ENCODE measurements at places on chromosomes 3 and 15.

DNA sequence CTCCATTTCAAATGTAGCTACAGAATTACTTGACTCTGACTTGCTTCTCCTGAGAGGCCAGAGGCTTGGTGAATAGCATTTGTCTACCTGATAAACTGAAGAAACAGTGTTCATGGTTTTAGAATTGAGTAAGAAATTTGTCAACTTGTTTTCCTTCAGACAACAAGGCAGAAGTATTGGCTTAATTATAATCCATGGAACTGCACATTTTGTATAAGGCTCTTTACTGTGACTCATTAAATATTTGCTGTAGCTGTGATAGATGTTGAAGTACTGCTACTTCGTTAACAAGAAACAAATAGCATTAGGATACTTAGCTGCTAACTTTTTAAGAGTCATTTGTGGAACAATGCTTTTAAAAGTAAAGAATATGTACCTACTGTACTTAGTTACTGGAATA lies 4.6 kb downstream of the UNC13C start:
- no peak for DNase-seq

- no peak for DNase-seq
Observed at GRCh38 chr3:113588806-113589205, 56.5 kb downstream of the SIDT1 start.

DNA sequence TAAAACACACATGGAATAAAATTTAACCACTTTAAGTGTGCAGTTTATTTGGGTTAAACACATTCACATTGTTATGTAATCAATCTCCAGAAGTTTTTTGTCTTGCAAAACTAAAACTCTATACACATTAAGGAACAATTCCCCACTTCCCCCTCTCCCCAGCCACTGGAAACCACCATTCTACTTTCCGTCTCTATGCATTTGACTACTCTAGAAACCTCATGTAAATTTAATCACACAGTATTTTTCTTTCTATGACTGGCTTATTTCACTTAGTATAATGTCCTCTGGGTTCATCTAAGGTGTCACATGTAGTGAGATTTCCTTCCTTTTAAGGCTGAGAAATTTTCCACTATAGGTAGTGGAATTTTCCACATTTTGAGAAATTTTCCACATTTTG lies 568.7 kb upstream of the UBE2E2 start:
- no peak for DNase-seq

DNA sequence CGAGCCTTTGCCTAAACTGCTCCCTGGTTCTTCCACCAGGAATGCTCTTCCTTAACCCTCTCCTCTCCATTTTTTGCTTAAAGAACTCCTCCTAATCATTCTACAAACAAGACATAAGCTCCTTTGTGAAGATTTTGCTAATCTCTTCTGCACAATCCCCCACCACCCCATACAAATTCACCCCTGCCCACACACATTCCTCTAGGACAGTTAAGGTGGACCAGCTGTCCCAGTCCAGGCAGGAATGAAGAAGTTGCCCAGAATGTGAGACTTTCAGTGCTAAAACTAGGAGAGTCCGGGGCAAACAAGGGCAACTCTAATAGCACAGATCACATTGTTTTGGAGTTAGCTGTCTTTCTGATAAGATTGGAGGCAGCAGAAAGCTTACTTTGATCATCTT lies 13.9 kb upstream of the FAM174B start:
- DNase-seq = no peak

DNA sequence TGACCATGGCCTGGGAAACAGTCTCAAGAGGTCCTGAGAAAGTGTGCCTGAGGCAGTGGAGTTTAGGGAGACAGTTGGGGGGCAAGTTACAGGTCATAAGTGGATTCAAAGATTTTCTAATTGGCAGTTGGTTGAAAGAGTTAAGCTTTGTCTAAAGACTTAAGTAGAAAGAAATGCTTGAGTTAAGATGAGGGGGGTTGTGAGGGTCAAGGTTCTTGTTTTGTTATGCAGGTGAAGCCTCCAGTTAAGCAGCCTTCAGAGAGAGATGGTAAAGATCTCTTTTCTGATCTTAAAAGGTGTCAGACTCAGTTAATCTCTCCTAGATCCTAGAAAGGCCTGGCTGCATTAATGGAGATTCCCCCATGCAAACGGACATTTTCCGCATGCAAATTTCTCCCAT lies 356.3 kb upstream of the C2CD4B start:
- no peak for DNase-seq

DNA sequence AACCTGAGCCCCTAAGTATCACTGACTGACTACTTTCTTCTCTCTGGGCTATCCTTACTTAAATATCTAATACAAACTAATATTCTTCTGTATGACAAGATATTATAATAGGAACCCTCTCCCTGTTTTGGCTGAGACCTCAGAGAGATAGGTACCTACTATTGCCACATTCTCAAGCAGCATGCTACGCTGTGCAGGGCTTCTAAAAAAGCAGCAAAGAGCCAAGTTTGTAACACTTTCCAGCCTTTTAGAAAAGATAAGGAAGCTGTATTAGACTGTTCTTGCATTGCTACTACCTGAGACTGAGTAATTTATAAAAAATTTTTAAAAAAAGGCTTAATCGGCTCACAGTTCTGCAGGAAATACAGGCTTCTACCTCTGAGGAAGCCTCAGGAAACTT lies 126.8 kb upstream of the ABI3BP start:
- no peak for DNase-seq

DNA sequence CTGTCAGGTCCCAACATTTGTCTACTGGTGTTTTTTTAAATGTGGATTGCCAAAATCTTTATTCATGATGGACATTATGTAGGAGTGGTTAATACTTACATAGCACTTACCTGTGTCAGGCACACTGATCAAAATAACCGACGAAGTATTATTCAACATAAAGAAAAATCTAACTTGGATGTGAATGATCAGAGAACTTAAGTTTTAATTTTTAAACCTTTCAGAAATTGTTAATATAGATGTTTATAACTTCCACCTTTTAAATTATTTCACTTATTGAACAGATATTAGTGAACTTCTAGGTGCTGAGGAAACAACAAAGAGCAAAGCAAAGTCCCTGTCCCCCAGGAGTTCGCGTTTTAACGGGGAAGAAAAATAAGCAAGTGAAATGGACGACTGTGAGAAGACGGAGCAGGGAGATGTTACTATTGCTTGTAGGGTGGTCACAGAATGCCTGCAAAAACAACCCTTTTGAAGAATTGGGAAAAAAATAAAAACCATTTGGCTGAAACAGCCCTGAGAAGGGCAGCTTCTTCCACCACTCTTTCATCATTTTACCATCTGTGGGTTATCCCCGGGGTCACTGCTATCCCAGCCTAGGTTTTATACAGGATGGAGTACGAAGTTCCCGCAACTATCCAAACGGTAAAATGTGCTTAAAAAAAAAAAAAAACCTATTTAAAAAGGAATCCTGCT lies 915 bp upstream of the APH1B start:
- DNase-seq = no peak

GRCh38 chr15:22930782-22931484 lies 49.2 kb downstream of the CYFIP1 start:
- peak; percentile 78 for DNase-seq

GRCh38 chr3:179533274-179533673 lies 29.5 kb upstream of the ACTL6A start:
- DNase-seq = no peak

DNA sequence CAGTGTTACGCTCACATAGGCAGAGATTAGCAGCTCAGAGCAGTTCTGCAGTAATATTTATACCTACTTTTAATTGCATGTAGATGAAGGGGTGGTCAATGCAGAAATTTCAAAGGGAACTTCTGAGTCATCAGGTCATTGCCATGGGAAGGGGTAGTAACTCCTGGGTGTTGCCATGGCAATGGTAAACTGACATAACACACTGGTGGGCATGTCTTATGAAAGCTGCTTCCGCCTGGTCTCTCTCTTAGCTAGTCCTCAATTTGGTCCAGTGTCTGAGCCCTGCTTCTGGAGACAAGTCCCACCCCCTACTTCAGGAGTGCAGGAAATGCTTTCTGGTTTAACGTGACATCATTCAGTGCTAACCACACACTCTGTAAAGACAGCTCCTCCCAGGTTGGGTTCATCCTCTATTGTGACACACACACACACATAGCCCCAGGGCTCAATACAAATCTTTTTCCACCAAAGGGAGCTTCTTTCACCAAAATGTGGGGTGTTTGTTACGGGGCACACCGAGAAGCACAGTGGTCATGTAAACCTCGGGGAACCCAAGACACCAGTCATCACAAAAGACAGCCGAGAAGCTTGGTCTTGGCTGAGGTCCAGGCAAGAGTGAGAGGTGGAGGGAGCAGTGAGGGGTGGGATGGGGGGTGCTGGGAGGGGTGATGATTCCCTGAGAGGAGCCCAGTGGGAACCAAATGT lies 74.5 kb downstream of the TLE3 start:
- peak; percentile 91 for DNase-seq

GRCh38 chr3:158539414-158540014 lies 31.5 kb upstream of the MLF1 start:
- DNase-seq = peak; percentile 55

GRCh38 chr3:129629011-129629410 lies 22.5 kb upstream of the PLXND1 start:
- no peak for DNase-seq

GRCh38 chr3:144968750-144969350 lies 997.2 kb downstream of the DIPK2A start:
- no peak for DNase-seq

- DNase-seq = no peak
Observed at GRCh38 chr15:62046078-62046743, 14.0 kb downstream of the VPS13C start.

GRCh38 chr3:117019082-117019713 lies 309.6 kb downstream of the TUSC7 start:
- peak; percentile 64 for DNase-seq

DNA sequence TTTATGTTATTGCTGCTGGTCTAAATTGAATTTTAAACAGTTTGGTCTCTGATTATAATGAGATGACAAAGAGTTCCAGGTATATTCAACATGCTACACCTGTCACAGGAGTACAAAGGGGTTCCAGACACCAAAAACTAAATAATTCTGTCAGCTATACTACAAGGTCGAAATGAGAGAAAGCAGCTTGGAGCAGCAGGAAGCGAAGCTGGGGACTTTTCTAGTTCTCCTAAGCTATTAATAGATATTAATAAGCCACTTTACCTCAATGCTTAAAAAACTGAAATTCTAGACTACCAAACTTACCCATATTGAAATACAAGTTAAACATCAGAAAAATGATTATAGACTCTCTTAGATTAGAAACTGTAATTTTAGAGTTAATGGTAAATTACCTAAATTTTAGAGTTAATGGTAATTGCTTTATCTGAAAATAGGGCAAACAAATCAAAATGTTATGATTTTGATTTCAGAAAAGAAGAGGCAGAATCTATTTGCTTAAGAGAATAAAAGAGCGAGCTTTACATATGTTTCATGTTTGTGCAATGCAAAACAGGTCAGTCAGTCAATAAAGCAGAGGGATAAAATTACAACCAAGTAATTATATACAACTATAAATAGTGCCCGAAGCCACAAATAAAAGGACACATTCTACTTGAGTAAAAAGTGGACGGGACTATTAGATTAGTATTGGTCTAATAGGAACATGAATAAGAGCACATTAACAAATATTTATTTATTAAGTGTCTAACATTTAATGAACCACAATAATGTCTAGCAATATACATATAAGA lies 16.8 kb downstream of the HSPBAP1 start:
- DNase-seq = no peak

GRCh38 chr15:42736178-42736792 lies 643 bp downstream of the CDAN1 start:
- no peak for DNase-seq

DNA sequence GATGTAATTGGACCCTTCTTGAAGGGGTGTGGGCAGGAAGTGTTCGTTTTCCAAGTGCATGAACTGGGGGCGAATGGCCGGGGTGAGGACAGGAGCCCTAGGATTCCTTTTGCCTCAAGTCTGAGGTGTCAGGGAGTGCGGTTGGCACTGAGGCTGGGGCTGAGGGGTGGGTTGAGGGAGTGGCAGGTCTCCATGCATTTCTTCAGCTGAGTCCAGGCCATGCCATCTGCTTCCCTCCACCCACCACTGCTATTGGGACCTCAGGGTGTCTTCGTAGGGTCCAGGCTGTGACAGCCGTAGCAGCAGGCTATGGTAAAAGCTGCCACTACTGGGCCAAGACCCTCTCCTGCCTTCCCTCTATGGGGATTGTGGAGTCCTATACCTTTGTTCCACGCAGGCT lies 25.6 kb upstream of the TSPAN3 start:
- DNase-seq = no peak

GRCh38 chr3:13015286-13016082 lies 57.7 kb downstream of the IQSEC1 start:
- DNase-seq = no peak

- DNase-seq = no peak
Observed at GRCh38 chr15:41892621-41893421, 1.0 kb downstream of the SPTBN5 start.

DNA sequence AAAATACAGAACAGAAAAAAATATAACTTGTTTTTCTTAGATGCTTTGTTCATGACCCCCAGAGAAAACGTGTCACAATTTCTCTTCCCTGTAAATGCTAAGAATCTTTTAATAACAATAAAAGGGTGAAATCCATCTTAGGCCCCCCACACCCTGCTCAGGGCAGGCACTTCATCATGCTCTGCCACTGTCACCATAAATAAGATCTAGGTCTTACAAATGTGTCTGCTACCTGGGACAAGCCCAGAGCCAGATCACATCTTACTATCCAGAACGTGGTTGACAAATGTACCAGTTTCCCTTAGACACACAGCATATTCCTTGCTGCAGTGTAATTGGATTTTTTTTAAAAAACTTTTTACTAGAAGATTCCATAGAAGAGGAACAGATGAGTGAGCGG lies 795.4 kb downstream of the AGBL1 start:
- no peak for DNase-seq

DNA sequence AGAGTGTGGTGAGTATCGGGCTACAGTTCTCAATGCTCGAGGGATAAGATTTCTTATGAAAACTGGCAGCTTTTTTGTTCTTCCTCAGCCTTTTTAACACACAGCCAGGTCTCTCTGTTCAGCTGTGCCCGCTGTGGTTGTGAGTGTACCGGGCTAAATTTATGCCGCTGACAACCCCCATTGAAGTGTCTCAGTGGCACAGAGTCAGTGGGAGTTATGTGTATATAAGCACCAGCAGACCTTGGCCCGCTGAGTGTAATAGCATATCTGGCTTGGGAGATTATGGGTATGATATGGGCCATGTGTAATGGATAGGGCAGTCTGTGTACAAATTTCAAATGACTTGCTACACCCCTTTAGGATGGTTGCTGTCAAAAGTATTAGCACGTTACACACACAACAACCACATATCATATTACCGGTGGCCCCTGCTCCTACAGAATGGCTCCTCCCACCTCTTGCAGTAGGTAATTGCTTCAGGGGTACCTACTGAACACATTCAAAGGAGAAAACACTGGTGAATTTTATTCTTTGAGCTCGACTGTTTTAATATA lies 26.9 kb upstream of the NR2F2 start:
- no peak for DNase-seq

- DNase-seq = peak; percentile 94
Observed at GRCh38 chr3:15645740-15646501, 44.4 kb downstream of the BTD start.

DNA sequence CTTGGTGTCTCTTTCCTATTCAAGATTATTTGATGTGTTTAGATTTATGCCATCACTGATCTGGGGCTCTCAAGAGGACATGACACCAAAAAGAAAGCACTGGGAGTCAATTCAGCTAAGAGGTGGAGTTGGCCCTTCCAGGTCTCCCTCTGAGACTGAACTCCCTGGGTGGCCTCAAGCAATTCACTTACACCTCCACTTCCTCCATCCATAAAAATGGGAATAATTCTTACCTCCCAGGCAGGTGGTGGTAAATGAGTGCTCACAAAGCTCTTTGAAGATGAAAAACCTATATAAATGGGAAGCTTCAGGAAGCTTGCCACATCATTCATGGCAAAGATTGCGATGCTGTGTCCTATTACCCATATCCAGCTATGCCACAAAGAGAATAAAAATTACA lies 59.2 kb upstream of the ICE2 start:
- DNase-seq = no peak

Measured in epithelial cell of esophagus (primary cell).